ENCODE measurements at places on chromosomes 5 and 9. TPM values are rescaled to one million over a fixed set of nuclear protein-coding genes. Genes with fewer than 3 reads are reported as not detected.

DNA sequence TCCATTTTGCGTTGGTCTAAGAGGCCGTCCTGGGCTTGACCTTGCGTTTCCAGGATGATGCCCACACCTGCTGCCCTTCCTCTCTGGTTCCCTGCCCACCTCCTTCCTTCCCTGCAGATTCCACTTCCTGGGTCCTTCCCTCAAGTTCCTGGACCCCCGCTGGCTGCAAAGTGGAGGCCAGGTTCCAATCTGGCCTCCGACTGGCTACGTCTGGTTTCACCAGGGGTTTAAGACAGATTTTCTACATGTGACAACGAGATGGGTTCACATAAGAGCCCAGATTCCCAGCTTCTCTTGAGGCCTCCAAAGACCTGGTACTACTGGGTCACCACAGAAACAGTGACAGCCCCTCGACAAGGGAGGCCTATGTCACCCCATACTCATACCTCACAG is 2.1 kb downstream of the MGAT4B start:
- no peak overlapping the region for H3K4me3 ChIP-seq
- DNase-seq = no peak
- no peak overlapping the region for H3K27ac ChIP-seq
- no peaks in the 10 kb centered on the region for H3K27me3 ChIP-seq
- peaks cover 13% of the 10 kb centered on the region for H3K4me1 ChIP-seq

- no peaks in the 10 kb centered on the region for H3K4me1 ChIP-seq
- no peaks in the 10 kb centered on the region for H3K27me3 ChIP-seq
- no peak overlapping the region for H3K27ac ChIP-seq
- no peak for DNase-seq
These were observed 179.8 kb downstream of the ENC1 start for GRCh38 chr5:74460694-74461093.

DNA sequence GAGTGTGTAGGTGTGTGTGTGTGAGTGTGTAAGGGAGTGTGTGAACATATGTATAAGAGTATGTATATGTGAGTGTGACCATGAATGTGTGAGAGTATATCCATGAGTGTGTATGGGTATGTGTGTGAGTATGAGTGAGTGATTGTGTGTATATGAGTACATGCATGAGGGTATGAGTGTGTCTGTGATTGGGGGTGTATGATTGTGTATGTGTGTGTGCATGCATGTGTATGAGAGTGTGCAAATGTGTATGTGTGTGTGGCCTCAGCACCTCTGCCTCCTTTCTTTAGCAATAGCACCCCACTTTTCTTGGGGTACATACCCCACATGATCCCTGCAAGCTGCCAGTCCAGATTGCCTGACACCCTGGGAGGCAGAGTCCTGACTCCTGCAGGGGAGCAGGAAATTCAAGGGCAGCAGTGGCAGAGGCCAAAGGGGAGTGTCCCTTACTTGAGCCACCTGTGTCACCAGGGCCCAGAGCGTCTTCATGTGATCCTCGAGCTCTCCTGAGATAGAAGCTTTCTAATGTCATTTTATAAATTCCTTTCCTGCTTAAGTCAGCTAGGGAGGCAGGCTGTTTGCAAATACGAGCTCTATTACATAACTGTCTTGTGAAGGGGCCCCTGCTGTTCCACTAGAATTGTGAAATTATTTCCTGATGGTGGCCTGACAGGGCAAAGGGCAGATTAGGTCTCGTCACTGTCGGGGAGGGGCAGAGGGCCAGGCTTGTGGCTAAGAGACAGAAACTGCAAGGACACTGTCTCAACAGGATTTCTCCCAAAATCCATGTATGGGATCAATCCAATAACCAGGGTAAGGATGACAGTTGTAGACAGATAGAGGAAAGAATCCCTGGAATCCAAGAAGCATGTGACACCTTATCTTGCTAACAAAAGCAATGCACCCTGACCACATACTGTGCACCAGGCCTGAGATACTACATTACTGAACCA is 389.1 kb downstream of the GADD45G start:
- no peaks in the 10 kb centered on the region for H3K27me3 ChIP-seq
- H3K4me3 ChIP-seq = no peak overlapping the region
- DNase-seq = no peak
- H3K36me3 ChIP-seq = no peaks in the 10 kb centered on the region

GRCh38 chr5:6761333-6761732 is 48.1 kb downstream of the TENT4A start:
- H3K36me3 ChIP-seq = peaks cover 9% of the 10 kb centered on the region
- no peaks in the 10 kb centered on the region for H3K27me3 ChIP-seq
- H3K27ac ChIP-seq = no peak overlapping the region
- no peak overlapping the region for H3K4me3 ChIP-seq
- H3K4me1 ChIP-seq = no peaks in the 10 kb centered on the region

Gene PCDHGB1
- total RNA-seq = 4.8 TPM

DNA sequence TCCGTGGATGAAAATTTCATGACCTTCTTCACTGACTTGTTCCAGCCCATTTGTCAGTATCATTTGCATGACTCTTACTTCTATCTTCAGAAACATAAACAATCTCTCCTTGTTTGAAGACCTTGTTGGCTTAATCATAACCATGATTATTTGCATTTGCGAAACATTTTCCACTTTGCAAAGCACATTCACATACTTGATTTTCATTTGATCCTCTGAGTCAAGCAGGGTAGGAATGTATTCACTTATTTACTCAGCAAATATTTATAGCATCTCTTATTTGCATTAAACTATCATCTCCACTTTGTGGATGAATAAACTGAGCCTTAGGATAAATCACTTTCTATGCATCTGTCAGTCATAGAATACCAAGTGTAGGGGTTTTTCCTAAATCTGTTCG is 343.0 kb upstream of the SGCD start:
- H3K27ac ChIP-seq = no peak overlapping the region
- H3K27me3 ChIP-seq = no peaks in the 10 kb centered on the region
- no peaks in the 10 kb centered on the region for H3K36me3 ChIP-seq
- DNase-seq = no peak

GRCh38 chr9:112751056-112751795 is 666 bp downstream of the SNX30 start:
- H3K27me3 ChIP-seq = no peaks in the 10 kb centered on the region
- H3K27ac ChIP-seq = no peak overlapping the region
- peaks cover 21% of the 10 kb centered on the region for H3K4me1 ChIP-seq
- H3K36me3 ChIP-seq = no peaks in the 10 kb centered on the region
- H3K4me3 ChIP-seq = peak overlapping the region; percentile 61
- DNase-seq = peak; percentile 40

Gene SLC4A9
- 0.29 TPM for total RNA-seq

Gene ARL14EPL
- not detected for total RNA-seq

GRCh38 chr5:87266914-87267573 is 639 bp upstream of the RASA1 start:
- peak overlapping the region; percentile 11 for H3K4me3 ChIP-seq
- no peaks in the 10 kb centered on the region for H3K36me3 ChIP-seq
- peak overlapping the region; percentile 94 for H3K27ac ChIP-seq

GRCh38 chr5:160458806-160459800 is 37.4 kb downstream of the PTTG1 start:
- no peaks in the 10 kb centered on the region for H3K27me3 ChIP-seq
- no peak overlapping the region for H3K4me3 ChIP-seq
- peaks cover 5% of the 10 kb centered on the region for H3K4me1 ChIP-seq
- no peak overlapping the region for H3K27ac ChIP-seq
- no peak for DNase-seq

DNA sequence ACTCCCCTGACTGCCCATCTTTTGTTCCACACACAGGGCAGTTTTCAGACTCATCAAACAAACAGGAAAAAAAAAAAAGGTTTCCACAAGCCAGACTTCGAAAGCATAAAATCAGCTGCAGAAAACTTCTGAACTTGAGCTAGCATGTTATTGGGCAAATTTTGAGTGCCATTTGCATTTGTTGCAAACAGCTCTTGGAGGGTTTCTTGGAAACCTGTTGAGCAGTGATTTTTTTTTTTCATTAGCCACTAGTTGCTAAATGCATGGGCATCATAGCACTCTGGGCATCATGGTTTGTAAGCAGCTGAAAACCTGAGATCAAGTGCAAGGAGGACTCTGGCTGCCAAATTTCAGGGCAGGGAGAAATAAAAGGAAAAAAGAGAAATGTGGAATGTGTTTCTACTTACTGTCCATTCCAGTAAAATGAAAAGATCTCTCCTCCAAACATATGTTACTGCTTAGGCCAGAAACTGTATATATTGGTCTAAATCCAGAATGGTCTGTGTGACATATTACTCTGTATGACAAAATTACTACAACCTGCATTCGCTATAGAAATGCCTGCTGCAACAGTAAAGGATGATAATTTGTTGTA is 85.2 kb upstream of the SMIM23 start:
- H3K27ac ChIP-seq = peak overlapping the region; percentile 24
- H3K36me3 ChIP-seq = no peaks in the 10 kb centered on the region
- no peak overlapping the region for H3K4me3 ChIP-seq
- H3K4me1 ChIP-seq = peaks cover 38% of the 10 kb centered on the region
- DNase-seq = peak; percentile 54

GRCh38 chr5:150129813-150130492 is 25.7 kb downstream of the PDGFRB start:
- H3K27me3 ChIP-seq = no peaks in the 10 kb centered on the region
- H3K4me1 ChIP-seq = peaks cover 6% of the 10 kb centered on the region
- no peaks in the 10 kb centered on the region for H3K36me3 ChIP-seq
- H3K27ac ChIP-seq = no peak overlapping the region
- DNase-seq = peak; percentile 61

Gene DEPDC1B
- 1.9 TPM for total RNA-seq

DNA sequence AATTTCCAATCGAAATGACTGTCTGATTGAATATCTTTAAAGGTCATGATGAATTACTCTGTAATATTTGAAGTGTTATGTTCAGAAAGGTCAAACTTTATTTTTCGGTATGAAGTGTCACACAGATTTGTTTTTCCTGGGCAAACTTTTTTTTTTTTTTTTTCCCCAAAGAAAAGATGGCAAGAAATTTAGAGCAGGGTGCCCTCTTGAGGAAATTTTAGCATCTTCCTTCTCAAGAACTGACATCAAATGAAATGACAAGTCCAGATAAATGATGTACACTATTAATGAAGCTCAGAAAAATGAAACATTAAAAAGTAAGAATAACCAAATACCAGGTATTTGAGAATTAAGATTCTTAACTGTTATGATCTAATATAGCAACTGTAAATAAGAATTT is 123.6 kb downstream of the INVS start:
- H3K27ac ChIP-seq = no peak overlapping the region
- H3K4me3 ChIP-seq = no peak overlapping the region
- DNase-seq = no peak

DNA sequence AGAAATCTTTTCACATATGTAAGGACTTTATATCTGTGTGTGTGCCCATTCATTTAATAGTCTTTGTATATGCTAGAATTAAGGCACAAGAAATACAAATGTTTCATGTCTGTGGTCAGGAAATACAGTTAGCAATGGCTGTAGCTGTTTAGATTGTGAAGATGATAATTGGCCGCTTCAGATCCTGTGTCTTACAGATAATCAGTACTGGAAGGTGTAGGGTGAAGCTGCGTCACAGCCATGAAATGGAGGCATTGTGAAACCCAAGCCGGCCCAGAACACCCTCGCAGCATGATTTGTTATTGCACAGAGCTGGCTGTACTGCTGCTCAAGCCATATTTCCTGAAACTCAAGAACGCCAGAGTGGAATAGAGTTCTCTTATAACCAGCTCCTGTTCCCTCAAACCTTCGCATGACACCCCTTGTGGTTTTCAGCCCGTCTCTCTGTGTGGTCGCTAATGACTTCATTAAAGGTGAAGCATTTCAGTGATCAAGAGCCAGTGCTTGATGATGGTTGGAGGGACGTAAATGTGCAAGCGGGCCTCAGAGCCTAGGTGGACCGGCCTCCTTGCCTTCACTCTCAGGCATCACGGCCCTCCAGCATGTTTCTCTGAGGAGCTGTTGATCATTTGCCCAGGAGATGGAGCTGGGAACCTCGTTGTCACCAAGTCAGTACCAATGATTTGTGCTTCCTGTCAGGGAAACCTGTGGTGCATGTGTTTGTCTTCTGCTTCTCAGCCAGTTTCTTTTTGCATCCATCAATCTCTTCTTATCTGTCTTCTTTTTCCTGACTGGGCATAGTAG is 80.1 kb downstream of the F2RL2 start:
- H3K27ac ChIP-seq = no peak overlapping the region
- H3K27me3 ChIP-seq = no peaks in the 10 kb centered on the region
- H3K36me3 ChIP-seq = no peaks in the 10 kb centered on the region
- no peak overlapping the region for H3K4me3 ChIP-seq
- DNase-seq = no peak

DNA sequence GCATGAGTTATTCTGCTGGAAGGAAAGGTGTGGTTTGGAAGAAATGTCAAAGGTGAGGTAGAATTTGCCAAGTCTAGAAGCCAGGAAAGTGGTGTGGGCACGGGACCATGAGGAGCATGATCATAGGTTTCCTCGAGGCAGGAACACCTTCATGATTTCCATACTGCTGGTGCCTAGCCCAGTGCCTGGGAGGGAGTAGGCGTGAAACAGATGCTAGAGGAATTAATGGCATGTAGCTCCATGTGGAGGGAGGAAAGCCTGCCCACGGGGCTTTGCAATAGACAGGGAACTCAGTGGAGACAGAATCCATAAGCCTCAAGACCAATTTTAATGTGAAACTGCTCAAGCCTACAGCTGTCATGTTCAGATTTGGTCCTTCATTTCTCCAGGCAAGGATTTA is 35.1 kb downstream of the TTLL11 start:
- no peak for DNase-seq
- H3K4me3 ChIP-seq = no peak overlapping the region
- no peak overlapping the region for H3K27ac ChIP-seq
- H3K36me3 ChIP-seq = no peaks in the 10 kb centered on the region

- H3K27ac ChIP-seq = no peak overlapping the region
- DNase-seq = peak; percentile 7
- H3K4me1 ChIP-seq = no peaks in the 10 kb centered on the region
These were observed 48.8 kb downstream of the KCNIP1 start for GRCh38 chr5:170552621-170553115.

GRCh38 chr5:59608745-59609144 is 284.8 kb downstream of the PDE4D start:
- DNase-seq = no peak
- H3K4me1 ChIP-seq = no peaks in the 10 kb centered on the region
- no peak overlapping the region for H3K4me3 ChIP-seq

DNA sequence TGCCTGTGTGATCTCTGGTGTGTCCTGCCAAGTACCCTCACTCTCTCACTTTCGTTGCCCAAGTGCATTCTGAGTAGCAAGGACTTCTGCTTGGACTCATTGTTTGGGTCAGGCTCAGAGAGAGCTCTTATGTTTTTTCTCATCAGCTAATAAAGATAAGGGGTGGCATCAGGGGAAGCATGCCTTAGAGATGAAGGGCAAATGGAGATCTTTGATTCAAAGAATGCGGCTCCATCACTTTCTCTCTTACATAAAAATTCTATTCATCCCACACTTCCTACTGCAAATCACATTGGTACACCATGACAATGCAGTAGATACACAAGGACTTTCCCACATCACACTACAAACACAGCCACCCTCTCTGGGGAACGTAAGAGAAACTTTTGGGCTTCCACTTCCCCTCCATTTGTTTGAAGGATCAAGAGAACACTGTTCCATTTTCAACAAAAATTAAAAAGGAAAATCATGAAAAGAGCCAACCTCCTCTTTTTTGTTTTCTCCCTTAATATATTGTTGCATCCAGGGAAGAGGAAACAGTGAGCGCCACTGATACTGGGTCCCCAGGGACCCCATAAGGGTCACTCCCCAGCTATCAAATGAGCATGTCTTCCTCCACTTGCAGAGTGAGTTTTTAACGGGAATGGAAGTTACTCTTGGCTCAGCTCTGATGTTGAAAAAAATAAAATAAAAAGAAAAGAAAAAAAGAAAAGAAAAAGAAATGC is 73.0 kb downstream of the ZNF366 start:
- H3K36me3 ChIP-seq = no peaks in the 10 kb centered on the region
- no peak overlapping the region for H3K4me3 ChIP-seq
- DNase-seq = peak; percentile 37
- peak overlapping the region; percentile 39 for H3K27ac ChIP-seq
- peaks cover 23% of the 10 kb centered on the region for H3K4me1 ChIP-seq
- no peaks in the 10 kb centered on the region for H3K27me3 ChIP-seq

Gene PKD2L2
- total RNA-seq = not detected

Measured in thyroid gland (tissue), 4 donors.